T-helper 2 cell treated with Interferon-gamma antibody and Interleukin-4, amounts not matched to agents 5 μg/mL and 100 μg/mL, for 36 hours (primary cell): ENCODE measurements at places on chromosomes 11 and 22.

DNA sequence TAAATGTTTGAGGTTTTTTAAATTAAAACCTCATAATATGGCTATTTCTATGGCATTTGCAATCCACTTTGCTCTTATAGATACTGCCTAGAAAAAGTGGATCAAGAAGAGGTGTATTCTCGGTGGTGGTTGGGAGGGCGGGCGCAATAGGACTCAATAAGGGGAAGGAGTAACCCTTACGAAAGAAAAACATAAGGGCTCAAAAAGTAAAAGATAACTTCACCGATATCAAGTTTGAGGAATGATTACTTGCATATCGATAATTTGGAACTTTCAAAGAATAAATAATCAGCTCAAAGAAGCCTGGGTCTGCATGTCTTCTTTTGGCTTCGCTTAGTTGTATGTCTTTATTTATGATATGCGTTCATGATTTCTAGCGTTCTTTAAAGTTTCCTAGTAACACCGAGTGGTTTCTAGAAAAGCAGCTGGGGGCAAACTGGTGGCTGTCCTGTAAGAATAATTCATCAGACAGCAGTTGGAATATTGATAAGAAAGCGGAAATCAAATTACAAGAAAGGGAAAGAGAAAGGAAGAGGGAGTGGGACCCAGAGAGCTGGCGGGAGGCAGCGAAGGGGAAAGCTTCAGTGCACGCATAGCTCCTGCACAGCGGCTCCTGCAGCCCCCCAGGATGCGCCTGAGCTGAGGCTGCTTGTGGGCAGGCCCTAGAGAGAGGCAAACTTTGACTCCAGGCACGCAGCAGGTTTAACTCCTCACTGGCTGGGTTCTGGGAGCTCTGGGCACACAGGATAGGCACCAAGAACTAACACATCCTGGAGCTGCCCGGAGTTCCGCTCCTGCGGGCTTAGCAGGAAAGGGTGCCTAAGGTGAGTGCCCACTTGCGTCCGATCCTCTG, 9.1 kb upstream of the FLI1 start:
- DNase-seq: no peak

- DNase-seq: no peak
Observed at GRCh38 chr11:92659793-92660192, 309.7 kb upstream of the MTNR1B start.

GRCh38 chr22:46710806-46711205, 27.2 kb downstream of the CERK start:
- no peak for DNase-seq

- DNase-seq: no peak
Observed at GRCh38 chr22:24455751-24456426, 28.5 kb downstream of the ADORA2A start.

- DNase-seq: no peak
Observed at GRCh38 chr22:16960884-16961249, 47.2 kb downstream of the GAB4 start.

GRCh38 chr11:15276621-15277020, 161.9 kb downstream of the INSC start:
- no peak for DNase-seq
